Activated T-helper 1 cell treated with anti-CD3 and anti-CD28 coated beads, Interleukin-2, amount 50 U/mL, for 16 hours (primary cell): ENCODE measurements at places on chromosomes 1 and 21.

DNA sequence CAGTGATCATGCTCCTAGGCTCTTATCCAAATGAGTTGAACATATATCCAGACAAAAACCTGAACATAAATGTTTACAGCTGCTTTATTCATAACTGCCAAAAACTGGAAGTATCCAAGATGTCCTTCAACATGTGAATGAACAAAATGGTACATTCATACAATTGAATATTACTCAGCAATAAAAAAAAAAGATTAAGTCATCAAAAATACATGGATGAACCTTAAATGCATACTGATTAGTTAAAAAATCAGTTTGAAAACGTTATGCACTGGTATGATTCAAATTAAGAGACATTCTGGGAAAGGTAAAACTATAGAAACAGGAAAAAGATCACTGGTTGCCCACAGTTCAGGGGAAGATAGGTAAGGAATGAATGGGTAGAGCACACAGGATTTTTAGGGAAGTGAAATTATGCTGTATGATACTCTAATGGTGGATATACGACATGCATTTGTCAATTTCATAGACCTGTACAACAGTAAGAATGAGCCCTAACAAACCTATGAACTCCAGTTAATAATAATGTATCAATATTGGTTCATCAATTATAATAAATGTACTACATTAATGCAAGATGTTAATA lies 3.1 kb downstream of the LRRC40 start:
- DNase-seq = no peak

- DNase-seq = no peak
Observed at GRCh38 chr1:178098262-178098661, 4.4 kb downstream of the RASAL2 start.

DNA sequence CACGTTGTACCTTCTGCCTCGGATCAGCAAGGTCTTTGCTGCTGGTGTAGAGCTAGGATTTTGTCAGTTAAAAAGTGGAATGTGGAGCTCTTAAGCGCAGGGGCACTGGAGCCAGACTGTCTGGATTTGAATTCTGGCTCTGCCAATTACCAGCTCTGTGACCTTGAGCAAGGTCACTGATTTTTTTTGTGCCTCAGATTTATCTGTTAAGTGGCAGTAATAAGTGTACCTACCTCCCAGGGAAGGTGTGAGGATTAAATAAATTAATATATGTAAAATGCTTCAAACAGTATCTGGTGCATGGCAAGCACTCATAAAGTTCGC lies 40.3 kb downstream of the UBE2U start:
- DNase-seq = no peak

- no peak for DNase-seq
Observed at GRCh38 chr1:225863167-225863566, 19.0 kb downstream of the TMEM63A start.

- DNase-seq = no peak
Observed at GRCh38 chr1:52669696-52670095, 28.5 kb downstream of the COA7 start.

DNA sequence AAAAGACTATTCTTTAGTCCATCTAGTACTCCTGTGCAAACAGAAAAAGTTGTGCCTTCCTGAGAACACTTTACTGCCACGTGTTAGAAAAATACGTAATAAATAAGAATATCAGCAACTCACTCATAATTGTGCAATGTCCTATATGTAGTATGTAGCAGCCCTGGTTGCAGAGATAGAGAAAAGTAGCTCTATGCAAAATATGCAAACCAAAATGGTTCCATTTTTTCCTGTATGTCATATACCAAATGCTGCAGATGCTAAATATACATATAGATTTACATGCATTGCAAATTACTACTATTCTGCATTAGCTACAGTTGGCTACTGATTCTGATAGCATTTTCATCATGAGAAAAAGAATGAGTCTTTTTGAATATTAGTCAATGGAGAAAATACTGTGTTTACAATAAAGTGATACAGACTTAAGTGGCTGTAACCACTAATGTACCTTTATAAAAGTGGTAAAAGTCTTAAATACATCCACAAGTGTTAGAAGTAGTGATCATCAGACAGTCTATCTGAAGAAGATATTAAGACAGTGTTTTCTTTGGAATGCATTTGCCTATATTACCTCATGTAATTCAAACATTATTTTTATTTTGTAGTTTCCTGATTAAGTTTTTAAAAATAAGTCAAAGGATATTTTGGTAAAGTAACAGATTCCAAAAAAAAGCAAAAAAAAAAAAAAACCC lies 19.8 kb downstream of the NME7 start:
- DNase-seq = no peak

- DNase-seq = no peak
Observed at GRCh38 chr1:94792473-94793295, 27.5 kb upstream of the SLC44A3 start.

DNA sequence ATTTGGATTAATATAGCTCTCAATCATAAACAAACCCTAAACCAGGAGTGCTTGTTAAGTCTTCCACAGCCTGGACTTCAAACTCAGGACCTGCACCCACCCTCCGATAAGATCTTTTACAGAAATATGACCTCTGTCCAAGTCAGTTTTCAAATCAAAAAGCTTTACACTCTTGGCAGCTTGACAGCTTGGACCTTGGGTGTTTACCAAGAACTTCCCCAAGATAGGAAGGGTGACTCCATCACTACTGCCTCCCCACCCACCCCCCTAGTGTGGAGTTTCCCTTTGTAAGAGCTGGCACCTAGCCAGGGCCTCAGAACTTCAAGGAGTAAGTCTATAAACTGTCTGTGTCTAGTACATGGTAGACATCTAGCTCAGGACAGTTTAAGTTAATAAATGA lies 9.6 kb downstream of the BCAR3 start:
- no peak for DNase-seq
